ENCODE measurements at places on chromosomes 6 and 20.

DNA sequence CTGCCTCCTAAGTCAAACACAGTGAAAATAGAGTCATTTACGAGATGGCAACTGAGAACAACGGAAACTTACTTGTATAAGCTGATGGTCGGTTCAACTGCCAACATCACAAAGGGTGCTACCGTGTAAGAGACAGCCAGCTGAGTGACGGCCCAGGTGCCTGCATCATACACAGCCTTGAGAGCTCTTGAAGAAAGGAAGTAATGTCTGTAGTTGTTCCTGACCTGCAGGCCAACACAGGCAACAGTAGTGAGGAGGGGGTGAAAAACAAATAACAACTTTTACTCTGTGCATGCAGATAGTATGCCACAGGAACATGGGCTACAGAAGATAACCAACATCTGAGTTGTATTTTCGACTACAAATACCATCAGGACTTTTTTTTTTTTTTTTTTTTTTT lies 102.7 kb downstream of the MBOAT1 start:
- DNase-seq = no peak

- DNase-seq = no peak
Observed at GRCh38 chr6:32113386-32114352, 4.5 kb upstream of the TNXB start.

DNA sequence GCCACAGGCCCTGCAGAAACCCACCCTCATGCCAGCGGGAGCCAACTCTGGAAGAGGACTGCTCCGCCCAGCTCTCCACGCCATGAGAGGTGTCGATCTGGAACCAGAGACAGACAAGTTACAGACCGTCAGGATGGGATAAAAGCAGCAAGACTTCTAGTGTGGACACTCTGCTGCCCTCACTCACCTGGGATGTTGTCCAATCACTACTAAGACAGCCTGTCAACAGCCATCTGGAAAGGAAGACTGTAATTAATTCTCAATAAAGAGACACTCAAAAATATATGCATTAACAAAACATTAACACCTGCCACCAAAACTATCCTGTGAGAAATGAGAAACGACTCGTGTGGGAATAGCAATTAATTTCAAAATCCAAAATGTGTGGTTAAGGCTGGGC lies 28.3 kb downstream of the SLC2A4RG start:
- no peak for DNase-seq

DNA sequence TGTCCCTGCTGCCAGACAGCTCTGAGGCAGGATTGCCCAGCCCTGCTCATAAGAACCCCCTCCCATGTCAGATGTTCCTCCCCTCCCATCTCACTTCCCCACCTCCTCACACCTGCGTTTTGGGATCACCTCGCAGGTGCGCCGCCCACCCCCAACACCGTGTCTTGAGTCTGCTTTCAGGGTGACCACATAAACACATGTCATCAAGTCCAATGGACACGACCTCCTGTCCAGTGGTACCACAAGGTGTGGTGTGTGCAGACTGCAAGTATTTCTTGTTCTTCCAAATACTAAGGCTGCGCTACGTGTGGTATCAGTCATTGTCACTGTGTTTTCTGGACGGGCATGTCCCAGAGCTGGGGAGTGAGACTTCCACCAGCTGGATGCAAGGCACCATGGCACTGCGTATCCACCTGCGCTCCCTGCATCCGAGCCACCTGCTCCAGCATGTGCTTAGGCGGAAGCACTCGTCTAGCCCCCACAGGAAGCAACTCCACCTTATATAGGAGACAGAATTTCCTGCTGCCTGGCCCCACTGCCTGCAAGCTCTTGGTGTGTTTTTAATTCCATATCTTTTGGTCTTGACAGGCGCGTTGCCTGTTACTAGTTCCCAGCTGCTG lies 119.7 kb upstream of the NXT1 start:
- DNase-seq = no peak

- no peak for DNase-seq
Observed at GRCh38 chr6:165872811-165873210, 209.8 kb upstream of the PDE10A start.

DNA sequence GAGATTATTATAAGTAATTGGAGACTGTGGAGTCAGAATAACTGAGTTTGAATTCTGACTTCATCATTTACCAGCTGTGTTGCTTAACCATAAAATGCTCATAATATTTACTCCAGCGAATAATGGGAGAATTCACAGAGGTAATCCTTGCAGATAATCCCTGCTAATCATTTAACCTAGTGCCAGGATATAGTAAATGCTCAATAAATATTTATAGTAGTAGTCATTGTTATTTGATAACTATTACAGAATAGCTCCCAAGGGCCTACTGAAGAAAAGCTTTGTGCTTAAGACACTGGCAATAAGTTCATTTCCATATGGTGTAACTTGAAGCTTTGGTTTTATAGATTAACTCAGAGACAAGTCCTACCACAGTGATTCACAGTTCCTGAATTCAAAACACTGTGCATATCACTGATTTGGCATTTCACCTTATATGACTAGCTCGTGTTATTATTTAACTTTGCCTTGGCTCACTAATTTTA lies 208.8 kb upstream of the PLCB4 start:
- DNase-seq = no peak

- DNase-seq = no peak
Observed at GRCh38 chr6:119241111-119241465, 108.5 kb downstream of the MAN1A1 start.

- DNase-seq = no peak
Observed at GRCh38 chr6:155461556-155461955, 5.9 kb upstream of the NOX3 start.

DNA sequence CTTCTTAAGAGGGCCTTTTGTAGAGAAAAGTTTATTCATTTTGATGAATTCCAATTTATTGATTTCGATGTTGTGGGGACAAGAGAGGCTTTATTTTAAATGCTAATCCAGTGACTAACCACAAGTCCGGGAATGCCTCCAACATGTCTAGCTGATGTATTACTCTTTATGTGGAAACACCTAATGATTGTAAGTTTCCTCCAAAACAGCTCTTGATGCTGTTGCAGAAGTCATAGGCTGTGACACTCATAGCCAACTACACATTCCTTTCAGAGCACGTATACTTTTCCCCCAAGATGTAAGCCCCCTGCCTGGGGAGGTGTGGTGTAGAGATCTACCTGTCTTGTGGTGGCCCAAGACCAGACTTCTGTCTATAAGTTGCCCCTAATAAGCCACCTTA lies 61.3 kb upstream of the RNF24 start:
- peak; percentile 1 for DNase-seq

- DNase-seq = no peak
Observed at GRCh38 chr20:9968015-9968414, 66.8 kb upstream of the ANKEF1 start.

GRCh38 chr6:30158475-30159040 lies 2.5 kb downstream of the TRIM10 start:
- no peak for DNase-seq

DNA sequence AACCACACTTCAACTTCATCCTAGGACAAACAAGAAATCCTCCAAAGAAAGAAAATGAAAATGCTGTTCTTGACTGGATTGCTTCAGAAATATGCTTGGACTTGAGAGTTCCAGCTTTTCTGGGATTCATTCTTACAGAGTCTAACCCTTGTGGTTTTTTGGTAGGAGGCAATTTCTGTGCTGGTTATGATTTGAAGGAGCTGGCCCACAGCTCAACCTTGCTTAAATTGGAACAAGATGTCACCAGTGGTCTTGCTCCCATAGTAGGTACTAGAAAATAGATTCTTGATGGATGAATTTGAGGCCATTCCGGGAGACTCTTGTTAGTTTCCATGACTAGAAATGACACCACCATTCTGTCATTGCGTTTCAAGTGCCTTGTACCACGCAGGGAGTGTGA lies 54.3 kb upstream of the BMP6 start:
- no peak for DNase-seq

DNA sequence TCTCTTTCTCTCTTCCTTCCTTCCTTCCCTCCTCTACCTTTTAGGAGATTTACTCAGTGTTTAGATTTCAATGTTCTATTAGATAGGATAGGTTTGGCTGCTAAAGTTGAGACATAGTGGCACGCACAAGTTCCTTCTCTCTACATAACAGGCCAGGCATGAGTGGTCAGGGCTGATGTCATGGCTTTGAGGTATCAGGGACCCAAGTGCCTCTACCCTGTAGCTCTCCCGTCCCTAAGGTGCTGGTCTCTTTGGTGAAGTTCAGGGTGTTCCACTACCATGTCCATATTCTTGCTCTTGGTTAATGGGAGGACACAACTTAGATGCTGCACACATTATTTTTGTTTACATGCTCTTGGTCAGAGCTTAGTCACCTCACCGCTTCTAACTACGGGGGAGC lies 245.3 kb downstream of the QKI start:
- no peak for DNase-seq

GRCh38 chr20:6654513-6655252 lies 112.8 kb upstream of the BMP2 start:
- DNase-seq = no peak

DNA sequence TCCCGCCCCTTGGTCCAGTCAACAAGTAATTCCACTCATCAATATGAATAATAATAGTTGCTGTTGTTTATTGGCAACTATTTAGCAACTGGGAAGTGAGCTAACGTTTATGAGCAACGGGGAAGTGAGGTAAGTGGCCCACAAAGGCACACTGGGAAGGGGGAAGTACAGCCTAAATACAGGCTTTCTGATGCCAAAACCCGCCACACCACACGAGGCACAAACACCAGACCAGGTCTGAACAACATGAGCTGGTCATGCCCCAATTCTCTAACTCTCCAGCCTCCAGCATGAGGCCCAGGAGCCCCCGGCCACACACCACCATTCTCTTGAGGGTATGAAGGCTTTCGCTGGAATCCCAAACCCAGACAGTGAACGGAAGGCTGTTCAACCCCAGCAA lies 50.8 kb downstream of the PREX1 start:
- DNase-seq = no peak

GRCh38 chr20:49890471-49891361 lies 24.6 kb downstream of the SPATA2 start:
- DNase-seq = no peak

DNA sequence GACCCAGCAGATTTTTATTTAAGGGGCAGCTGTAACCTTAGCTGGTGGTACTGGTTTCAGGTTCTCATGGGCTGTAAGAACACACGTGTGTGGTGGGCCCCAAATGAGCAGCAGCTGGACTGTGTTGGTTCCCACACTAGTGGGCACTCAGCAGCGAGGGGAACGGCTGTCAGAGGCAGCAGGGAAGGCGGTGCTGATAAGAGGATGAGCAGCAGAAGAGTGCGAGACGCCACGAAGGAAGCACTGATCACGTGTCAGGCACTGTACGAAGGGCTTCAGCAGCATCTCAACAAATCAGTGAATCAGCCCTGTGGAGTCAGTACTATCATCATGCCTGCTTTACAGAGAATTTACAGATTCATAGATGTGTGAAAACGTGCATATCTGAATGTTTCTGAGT lies 41.0 kb upstream of the EMILIN3 start:
- DNase-seq = no peak

- DNase-seq = no peak
Observed at GRCh38 chr6:162100096-162100495, 627.5 kb downstream of the PRKN start.

DNA sequence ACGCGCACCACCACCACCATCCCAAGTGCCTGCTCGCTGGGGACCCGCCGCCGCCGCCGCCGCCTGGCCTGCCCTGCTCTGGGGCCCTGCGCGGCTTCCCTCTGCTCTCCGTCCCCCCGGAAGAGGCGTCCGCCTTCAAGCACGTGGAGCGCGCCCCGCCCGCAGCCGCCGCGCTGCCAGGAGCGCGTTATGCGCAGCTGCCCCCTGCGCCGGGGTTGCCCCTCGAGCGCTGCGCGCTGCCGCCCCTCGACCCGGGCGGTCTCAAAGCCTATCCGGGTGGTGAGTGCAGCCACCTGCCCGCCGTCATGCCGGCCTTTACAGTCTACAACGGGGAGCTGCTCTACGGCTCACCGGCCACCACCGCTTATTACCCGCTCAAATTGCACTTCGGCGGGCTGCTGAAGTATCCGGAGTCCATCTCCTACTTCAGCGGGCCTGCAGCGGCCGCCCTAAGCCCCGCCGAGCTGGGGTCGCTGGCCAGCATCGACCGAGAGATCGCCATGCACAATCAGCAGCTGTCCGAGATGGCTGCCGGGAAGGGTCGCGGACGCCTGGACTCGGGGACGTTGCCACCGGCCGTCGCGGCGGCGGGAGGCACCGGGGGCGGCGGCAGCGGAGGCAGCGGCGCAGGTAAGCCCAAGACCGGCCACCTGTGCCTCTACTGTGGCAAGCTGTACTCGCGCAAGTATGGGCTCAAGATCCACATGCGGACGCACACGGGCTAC lies 7.2 kb downstream of the PRDM13 start:
- DNase-seq = peak; percentile 52

DNA sequence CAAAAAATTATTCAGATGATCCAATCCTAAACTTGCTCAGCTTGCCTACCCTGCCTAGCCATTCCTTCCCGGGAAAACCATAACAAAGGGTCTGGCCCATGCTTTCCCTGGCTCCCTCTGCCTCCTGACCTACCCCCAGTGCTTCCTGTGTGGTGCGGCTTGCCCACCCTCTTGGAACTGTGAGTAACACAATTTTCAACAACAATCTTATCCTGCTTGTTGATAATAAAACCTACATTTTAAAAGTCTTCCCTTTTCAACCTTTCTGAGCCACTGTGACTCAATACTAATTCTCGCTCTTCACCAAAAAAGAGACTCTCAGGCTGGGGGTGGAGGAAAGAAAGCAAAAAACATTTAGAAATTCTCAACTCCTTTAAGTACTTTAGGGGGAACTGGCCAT lies 18.0 kb downstream of the EXOC2 start:
- no peak for DNase-seq

- no peak for DNase-seq
Observed at GRCh38 chr20:58639182-58640146, 11.6 kb upstream of the STX16 start.

DNA sequence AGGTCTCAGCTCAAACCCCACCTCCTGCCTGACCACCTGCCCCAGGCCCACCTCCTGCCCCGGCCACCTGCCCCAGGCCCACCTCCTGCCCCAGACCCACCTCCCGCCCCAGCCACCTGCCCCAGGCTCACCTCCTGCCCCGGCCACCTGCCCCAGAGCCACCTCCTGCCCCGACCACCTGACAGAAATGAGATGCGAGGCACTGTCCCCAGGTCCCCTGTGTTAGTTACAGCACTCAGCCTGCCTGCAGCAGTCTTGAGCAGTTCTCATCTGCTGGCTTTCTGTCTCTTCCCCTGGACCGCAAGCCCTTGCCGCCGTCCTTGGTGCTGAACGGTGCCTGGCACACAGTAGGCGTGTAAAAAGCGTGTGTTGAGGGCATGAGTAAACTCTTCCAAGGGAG lies 79.5 kb downstream of the CDH4 start:
- no peak for DNase-seq

Measured in HEK293T (cell line).